ENCODE measurements at places on chromosomes 5 and 9. TPM values are rescaled to one million over a fixed set of nuclear protein-coding genes. Genes with fewer than 3 reads are reported as not detected.
A peak's percentile ranks its signal among the peaks of the same experiment; 100 is the strongest.

Gene KCNIP1
- 0.33 TPM for total RNA-seq

Gene OSMR
- 0.26 TPM for total RNA-seq

GRCh38 chr5:401146-402034 lies 41.6 kb upstream of the EXOC3 start:
- DNase-seq: peak; percentile 44

GRCh38 chr5:177432143-177432838 lies 5.8 kb downstream of the GRK6 start:
- DNase-seq: no peak

Gene TMEM267
- total RNA-seq: 5.5 TPM

GRCh38 chr9:3464033-3464638 lies 61.7 kb downstream of the RFX3 start:
- DNase-seq: no peak

GRCh38 chr5:132237141-132237540 lies 9.5 kb upstream of the P4HA2 start:
- DNase-seq: no peak

Gene SLC6A18
- total RNA-seq: not detected

DNA sequence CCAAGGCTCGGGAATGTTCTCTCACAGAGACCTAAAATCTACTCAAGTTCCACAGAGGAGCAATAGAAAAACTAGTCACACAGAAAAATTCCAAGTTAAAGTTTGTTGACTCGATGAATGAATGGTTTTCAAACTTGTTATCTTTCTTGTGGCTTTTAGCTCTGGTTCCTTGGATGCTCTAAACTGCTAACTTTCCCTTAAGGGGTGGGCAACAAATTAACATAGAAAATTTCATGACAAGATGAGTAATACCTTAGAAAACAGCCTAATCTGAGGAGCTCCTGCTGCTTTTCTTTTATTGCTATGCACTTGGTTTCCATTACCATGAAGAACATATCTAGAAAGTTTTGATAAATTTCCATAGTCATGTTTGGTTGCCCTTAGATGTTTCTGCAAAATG lies 100.2 kb upstream of the CCDC112 start:
- DNase-seq: no peak

Measured in H7 (cell line).